ENCODE measurements at places on chromosomes 2 and 18.

DNA sequence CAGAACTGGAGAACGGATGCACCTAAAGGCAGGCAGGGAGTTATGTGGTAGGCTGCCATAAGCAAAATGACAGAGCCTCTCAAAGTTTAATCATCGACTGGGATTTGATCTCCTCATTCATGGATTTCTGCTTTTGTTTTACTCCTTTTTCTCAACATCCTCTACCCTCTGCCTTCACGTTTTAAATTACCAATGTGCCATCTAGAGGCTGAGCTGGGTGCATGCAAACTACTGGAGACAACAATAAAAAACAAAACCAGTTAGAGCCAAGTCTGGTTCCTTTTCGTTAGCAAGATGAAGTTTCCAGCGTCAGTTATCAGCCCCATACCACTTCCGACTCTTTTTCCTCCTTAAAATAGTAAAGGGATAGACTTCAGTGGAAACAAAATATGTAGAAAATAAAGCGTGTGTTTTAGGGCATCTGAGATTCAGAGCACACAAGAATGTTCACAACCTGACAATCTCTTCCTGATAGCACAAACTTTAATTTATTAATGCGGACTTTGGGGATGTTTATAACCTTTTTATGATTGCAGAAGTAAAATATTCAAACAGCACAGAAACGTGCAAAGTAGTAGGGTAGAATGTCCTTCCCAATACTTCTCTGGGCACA lies 117.0 kb downstream of the LAMA1 start:
- no peak for DNase-seq

GRCh38 chr2:233199870-233200269 lies 51.6 kb upstream of the ATG16L1 start:
- DNase-seq, result no peak

DNA sequence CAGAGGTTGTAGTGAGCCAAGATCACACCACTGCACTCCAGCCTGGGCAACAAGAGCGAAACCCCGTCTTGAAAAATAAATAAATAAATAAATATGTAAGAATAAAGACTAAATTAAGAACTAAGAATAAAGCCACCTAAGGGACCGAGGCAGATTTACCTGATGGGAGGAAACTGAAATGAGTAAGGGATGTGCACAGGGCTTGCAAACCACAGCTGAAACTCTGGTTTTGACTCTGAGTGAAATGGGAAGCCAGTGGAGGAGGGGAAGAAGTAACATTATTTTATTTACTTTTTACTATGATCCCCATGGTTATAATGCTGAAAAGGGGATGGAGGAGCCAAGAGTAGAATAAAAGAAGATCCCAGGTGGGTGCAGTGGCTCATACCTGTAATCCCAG lies 107.3 kb downstream of the CABYR start:
- DNase-seq, result no peak

GRCh38 chr2:135586148-135586547 lies 54.9 kb downstream of the R3HDM1 start:
- no peak for DNase-seq

Data from left colon (tissue), 2 donors.